ENCODE measurements at places on chromosomes 7 and 10.

DNA sequence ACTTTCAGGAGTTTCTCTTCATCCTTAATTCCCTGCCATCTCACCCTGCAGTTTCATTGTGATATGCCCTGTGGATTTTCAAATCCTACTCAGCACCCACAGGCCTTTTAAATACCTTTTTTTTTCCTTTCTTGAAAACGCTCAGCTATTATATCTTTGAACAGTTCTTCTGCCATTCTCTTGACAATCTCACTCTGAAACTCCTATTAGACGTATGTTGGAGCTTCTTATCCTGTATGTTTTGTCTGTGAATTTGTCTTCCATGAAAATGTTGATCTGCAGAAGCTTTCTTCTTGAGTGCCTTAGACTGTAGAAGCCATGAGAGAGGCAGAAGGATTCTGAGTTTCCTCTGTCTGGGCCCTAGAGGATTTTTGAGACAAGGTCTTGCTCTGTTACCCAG is 18.9 kb upstream of the YAE1 start:
- DNase-seq = no peak

GRCh38 chr10:12945690-12946359 is 55.7 kb downstream of the CCDC3 start:
- no peak for DNase-seq

GRCh38 chr7:50308532-50309385 is 4.2 kb downstream of the IKZF1 start:
- DNase-seq = no peak

GRCh38 chr7:112494656-112495055 is 13.9 kb downstream of the LSMEM1 start:
- no peak for DNase-seq

- DNase-seq = no peak
These were observed 287.6 kb downstream of the LRMDA start for GRCh38 chr10:75718991-75719390.

DNA sequence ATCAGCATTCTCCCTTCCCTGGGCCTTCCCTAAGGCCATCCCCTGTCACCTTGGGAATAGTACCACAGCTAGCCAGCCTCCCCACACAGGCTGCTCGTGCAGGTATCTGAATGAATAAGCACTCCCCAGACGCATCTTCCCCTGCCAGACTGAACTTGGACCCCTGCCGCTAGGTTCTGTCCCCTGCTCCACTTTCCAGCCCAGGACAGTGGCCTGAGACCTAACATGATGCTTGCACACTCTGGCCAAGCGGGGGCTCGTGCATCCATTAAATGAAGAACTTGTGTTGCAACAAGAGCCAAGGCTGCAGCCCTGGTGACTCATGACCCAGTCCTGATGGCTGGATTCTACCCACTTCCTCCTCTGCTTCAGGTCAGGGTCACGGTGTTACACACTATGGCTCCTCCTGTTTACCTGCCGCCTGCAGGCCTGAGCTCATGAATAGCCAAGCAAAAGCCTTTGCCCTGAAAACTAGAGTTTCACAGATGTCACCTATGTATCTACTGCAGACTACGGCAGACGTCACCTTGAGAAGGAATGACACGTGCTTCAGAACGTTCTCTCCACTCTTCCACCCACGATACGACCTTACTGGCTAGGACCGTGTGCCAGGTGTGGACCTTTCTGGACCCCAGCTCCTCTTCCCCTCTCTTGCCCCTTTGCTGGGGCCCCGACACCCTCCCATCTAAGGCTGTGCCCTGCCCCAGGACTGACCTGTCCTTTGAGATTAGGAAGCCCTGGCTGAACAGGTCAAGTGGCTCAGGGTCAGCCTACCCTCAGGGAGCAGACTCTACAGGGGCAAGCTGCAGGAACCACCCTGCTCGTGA is 6.5 kb downstream of the ASB13 start:
- no peak for DNase-seq
